ENCODE measurements at places on chromosomes 4 and X.
A peak's percentile ranks its signal among the peaks of the same experiment; 100 is the strongest.

- no peak for DNase-seq
These were observed 100.9 kb downstream of the WDFY3 start for GRCh38 chr4:84865600-84865999.

GRCh38 chr4:168685136-168685809, 188.4 kb downstream of the PALLD start:
- peak; percentile 54 for DNase-seq

- DNase-seq = no peak
These were observed 7.4 kb downstream of the DCAF8L2 start for GRCh38 chrX:27597508-27597907.

GRCh38 chr4:77804471-77804870, 14.7 kb downstream of the CNOT6L start:
- no peak for DNase-seq

- no peak for DNase-seq
These were observed 289.9 kb upstream of the FAM241A start for GRCh38 chr4:111855308-111855707.

GRCh38 chr4:37324546-37324945, 80.0 kb downstream of the NWD2 start:
- DNase-seq = no peak

DNA sequence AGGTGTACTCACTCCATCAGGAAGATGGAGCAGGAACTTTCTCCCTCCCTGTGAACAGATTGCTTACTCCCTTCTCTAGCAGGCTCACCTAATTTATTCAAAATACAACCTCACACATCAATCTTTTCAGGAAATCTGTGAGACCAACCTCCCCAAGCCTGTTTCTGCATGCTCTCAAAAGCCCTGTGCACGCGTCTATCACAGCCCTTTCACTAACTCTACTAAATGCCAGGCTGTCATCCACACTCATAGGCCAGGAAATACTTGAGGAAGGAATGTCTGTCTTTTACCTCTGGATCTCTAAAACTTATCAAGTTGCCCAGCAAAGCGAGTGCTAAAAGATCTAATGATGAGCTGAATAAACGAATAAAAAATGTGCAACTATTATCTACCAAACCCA, 11.2 kb downstream of the CAMK2D start:
- no peak for DNase-seq

GRCh38 chrX:37651921-37652452, 33.6 kb upstream of the XK start:
- no peak for DNase-seq

GRCh38 chr4:59503731-59504130, 1696.4 kb upstream of the ADGRL3 start:
- no peak for DNase-seq

GRCh38 chrX:44931441-44931973, 58.5 kb downstream of the KDM6A start:
- no peak for DNase-seq

DNA sequence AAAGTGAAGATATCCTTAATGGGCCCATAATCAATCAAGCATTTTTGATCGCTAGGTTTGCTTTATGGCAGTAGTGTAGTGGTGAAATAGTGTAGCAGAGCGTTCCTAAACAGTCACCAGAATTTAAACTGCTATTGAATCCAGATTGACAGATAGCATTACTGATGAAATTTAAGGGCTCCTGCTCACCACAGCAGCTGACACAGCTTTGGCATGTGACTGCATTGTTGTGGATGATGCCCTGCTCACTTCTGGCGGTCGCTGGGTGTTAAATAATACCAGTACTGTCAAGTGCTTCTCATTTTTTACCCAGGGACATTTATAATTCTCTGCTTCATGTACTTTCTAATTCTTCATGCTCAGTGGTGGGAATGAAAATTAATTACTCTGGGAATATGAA, 102.0 kb upstream of the ARHGAP24 start:
- DNase-seq = no peak
